ENCODE measurements at places on chromosomes 7 and 10.

DNA sequence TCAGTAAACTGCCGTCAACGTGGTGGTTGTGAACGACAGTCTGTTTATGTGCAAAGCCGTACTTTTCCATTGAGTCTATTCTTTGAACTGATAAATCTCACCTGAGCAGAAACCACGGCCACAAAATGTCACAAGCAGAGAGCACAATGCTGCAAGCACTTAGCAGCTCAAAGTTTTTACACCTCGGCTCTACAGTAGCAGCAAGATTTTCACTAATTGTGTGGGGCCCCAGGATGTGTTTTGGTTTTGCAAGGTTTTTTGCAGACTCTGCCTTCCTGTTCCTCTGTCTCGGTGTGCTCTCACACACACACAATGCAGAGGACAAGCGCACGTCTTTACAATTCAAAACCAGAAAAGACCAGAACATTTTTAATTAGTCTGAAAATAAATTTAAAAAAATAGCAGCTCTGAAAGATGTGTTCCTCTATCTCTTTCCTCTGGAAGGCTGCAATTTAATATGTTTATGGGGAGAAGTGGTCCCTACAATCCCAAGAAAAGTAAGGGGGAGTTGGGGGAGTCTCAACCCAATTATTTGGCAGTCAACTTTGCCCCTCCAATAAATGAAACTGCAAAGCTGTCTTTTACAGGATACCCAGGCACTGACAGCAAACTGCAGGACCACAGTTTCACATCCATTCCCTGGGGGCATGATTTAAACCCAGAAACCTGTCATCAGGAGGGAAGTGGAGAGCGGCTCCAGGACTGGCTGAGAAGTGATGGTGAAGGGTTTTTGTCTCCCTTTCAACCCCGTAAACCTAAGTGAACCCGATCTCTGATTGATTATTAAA, 73.8 kb upstream of the SFMBT2 start:
- DNase-seq, result peak; percentile 71

- DNase-seq, result peak; percentile 78
Observed at GRCh38 chr7:101814991-101815825, 2.2 kb upstream of the CUX1 start.

GRCh38 chr10:122236690-122237306, 34.3 kb upstream of the BTBD16 start:
- DNase-seq, result no peak

DNA sequence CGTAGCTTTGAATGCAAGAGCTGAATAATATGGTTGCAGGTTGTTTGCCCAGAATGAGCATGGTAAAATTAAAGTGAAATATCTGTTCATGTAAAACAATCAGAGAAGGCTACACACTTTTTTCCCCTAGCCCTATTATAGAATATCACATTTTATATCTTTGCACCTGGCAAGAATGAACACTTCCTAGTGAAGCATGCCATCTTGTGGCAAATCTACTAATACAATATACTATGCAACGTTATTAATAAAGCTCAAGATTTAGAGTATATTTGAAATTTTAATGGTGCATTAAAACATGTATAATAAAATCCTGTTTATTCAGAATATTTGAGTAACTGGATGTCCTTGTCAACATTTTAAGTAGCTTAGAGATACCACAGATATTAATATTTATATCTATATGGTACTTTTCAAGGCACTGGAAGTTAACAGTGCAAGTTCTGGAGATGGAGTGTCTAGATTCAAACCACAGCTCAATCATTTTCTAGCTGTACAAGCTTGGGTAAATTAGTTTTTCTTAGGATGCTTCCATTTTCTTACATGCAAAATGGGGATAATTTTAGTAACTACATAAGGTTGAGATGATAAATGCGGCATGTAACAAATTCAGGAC, 643.1 kb upstream of the SEMA3D start:
- DNase-seq, result peak; percentile 25

DNA sequence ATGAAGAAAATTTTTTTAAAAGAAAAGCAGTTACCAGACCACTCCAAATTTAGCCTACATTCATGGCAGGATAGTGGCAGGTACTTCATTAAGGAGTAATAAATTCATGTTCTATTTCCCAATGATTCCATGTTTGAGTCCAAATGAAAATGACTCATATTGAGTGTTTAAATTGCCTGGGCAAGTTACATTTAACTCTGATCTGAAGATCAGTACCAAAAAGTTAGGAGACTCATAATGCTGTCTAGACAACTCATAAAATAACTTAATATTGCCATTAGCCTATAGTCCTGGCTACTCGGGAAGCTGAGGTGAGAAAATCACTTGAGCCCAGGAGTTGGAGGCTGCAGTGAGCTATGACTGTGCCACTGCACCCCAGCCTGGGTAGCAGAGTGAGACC, 13.0 kb downstream of the BRAF start:
- no peak for DNase-seq

DNA sequence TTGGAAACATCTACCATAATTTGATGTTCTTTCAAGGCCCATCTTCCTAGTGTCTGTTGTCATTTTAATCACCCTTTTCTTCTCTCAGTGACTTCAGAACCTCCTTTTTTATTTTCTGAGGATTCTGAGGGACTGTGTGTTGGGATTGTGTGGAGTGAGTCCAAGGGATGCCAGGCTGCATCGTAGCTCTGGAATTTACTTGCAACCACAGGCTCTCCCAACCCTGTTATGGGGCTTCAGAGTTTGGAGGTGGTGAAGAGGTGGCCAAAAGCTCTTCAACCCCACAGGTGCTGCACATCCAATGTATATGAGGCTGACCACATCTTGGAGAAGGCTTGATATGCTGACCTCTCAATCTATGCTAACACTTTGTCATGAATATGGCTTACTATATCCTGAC, 79.5 kb upstream of the GPR141 start:
- no peak for DNase-seq

DNA sequence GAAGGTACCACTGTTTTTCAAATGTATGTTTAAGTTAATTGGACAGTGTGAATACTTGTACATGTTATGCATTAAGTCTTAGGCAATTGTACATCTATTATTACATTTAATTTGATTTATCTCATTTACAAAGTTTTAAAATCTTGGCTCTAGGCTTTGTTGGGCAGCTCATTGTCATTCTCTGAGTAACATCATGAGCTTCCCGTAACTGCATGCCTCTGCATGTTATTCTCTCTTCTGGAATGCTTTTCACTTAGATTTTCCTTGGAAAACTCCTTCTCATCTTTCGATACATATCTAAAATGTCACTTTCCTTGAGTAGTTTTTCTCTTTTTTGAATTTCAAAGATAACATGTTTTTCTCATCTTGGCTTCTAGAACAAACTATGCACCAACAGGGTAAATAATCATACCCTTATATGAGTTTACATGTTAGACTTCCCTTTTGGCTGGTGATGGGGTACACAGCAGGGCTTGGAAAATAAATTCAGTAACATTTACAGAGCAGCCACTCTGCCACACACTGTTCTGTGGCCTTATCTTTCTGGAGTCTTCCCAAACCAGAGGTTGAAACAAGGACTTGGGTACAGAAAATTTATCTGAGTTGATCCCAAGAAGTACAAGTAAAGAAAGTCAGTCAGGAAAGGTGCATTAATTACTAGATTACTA, 42.2 kb upstream of the A1CF start:
- no peak for DNase-seq

- DNase-seq, result no peak
Observed at GRCh38 chr10:86597306-86597705, 57.0 kb upstream of the OPN4 start.

GRCh38 chr7:136441835-136442234, 426.6 kb upstream of the CHRM2 start:
- no peak for DNase-seq

- DNase-seq, result no peak
Observed at GRCh38 chr10:125213541-125214282, 53.3 kb upstream of the CTBP2 start.

DNA sequence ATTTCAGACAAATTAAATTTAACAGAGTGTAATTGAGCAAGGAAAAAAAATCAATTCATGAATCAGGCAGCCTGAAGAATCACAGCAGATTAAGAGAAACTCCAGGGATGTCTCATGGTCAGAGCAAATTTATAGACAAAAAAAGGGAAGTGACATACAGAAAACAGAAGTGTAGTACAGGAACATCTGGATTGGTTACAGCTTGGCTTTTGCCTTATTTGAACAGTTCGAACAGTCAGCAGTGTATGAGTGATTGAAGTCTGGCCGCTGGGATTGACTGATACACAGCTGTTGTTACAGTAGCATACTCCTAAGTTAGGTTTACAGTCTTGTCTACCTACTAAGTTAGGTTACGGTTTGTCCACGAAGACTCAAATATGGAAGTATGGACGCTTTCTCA, 255.3 kb downstream of the HPSE2 start:
- DNase-seq, result peak; percentile 47

DNA sequence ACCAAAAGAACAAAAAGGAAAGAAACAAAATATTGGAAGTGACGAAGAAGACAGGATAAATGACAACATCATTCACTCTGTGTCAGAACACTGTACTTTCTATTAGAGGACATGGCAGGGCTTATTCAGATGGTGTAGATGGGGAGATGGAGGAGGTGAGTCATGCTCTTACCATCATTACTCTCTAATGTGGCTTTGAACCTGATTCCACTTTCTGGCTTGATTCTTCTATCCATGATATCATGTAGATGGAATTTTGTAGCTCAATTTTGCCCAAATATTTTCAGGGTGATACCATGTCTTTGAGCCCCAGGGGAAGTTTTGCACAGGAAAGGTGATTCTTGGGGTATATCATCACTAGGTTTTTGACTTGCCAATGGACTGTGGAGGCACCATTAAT, 91.7 kb downstream of the CFAP58 start:
- DNase-seq, result no peak

- no peak for DNase-seq
Observed at GRCh38 chr7:78578686-78579085, 780.1 kb downstream of the PHTF2 start.

- DNase-seq, result no peak
Observed at GRCh38 chr7:45035893-45036292, 35.9 kb downstream of the CCM2 start.

DNA sequence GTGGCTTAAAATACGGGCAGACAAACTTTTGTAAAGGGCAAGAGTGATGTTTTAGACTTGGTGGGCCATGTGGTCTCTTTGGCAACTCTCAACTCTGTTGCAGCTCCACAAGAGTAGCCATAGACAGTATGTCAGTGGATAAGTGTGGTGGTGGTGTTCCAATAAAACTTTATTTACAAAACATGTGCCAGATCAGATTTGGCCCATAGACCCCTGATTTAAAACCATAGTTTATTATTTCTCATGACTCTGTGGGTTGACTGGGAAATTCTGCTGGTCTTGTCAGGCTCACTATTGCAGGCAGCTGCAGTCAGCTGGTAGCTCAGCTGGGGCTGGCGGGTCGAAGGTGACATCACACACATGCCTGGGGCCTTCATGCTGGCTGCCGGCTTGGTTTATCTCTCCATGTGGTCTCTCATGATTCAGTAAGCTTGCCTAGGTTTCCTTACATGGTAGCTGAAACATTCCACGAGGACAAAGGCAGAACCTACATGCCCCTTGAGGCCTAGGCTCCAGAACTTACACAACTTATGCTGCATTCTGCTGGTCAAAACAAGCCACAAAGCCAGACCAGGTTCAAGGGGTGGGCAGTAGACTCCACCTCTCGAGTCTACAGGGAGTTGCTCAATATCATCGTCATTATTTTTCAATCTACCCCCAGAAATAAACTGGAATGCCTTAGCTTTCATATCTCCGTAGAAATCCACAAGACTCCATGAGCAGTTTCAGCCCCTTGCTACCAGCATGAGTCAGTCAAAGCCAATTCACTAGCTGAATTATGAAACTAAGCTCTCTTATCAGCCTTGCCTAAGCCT, 245.7 kb downstream of the WDR11 start:
- DNase-seq, result peak; percentile 58

DNA sequence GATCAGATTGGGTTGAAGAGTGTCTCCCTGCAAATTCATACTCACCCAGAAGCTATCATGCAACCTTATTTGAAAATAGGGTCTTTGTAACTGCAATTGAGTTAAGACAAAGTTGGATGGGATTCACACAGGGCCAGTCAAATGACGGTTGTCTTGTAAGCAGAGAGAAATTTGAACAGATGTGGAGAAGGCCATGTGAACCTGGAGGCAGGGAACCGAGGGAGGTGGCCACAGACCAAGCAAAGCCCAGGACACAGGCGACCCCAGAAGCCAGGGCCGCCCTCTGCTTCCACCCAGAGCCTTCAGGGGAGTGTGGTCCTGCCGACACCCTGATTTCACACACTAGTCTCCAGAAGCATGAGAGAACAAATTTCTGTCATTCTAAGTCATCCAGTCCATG, 140.8 kb downstream of the SFMBT2 start:
- DNase-seq, result no peak

DNA sequence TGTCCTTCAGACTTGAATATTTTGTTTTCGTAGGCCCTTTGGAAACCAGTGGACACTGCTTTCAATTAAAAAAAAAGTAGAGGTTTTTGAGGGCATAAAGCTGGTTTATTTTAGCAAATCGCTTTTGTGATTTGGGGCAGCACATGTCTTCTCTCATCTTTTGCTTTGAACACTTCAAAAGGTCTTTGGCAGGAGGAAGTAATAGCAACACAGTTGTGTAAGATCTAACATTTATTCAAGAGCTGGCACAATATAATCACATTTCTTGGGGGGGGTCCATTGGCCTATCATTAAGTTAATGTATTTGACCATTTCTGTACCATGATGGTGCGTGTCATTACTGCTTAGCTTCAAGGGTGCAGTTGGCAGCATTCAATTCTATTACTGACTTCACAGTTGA, 42.4 kb downstream of the DYNC1I1 start:
- no peak for DNase-seq

DNA sequence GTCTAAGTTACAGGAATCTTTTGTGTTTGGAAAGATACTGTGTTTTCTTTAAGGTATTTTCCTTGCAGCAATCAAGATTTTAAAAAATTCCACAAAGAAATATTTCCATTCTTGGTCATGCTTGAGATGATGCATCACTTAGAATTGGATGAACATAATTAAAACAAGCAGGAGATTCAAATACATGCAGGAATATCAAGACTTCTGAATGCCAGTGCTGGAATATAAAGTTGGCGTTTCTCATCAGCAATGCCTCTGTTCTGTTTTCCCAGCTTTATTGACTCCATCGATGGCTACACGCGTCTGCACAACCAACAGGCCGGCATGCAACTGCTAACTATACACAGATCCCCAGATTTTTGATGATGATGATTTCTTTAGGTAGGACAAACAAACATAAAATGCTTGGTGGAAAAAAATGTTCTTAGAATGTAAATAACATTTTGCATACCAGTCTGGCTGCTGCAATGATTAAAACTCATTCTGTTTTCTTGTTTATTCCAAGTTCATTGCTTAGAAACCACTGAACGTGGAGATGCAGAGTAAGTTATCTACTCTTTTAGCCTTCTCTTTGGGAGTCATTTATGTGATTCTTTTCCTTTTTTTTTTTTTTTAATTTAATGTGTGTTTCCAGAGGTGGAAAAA, 91.3 kb upstream of the FAM171A1 start:
- no peak for DNase-seq

GRCh38 chr10:98486421-98486820, 39.7 kb upstream of the HPS1 start:
- DNase-seq, result no peak
